HCT116 (cell line): ENCODE measurements at places on chromosomes 13 and 19.
A peak's percentile ranks its signal among the peaks of the same experiment; 100 is the strongest.

DNA sequence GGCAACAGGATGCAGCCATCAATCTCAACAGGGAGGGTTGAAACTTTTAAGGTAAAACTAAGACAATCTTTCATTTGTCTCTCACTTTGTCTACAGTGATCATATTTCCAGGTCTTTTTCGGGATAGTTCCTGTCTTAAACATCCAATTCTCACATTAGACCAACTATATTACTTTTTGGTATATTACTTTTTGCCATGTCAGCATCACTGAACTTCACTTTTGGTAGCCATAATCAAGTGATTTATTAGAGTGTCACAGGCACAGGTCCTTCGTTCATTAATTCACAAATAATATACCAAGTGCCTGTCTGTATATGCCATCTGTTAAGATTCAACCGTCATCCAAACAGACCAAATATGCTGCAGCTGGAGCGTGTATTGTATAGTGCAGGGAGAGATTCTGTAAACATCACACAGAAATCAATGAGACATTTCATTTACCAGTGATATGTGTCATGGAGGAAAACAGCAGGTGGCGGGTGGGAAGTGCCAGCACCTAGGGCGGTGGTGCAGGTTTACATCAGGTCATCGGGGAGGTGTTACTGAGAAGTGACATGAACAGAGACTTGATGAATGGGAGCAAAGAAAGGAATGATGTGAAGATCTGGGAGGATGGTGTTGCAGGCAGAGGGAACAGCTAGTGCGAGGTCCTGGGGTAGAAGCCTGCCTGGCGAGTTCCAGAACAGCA lies 24.9 kb downstream of the ARHGEF7 start:
- no peak overlapping the region for H3K27ac ChIP-seq
- H3K36me3 ChIP-seq: no peaks in the 10 kb centered on the region
- H3K27me3 ChIP-seq: peaks cover 39% of the 10 kb centered on the region; the same call in 1 of the 2 replicates
- DNase-seq: no peak
- no peak overlapping the region for H3K4me3 ChIP-seq

DNA sequence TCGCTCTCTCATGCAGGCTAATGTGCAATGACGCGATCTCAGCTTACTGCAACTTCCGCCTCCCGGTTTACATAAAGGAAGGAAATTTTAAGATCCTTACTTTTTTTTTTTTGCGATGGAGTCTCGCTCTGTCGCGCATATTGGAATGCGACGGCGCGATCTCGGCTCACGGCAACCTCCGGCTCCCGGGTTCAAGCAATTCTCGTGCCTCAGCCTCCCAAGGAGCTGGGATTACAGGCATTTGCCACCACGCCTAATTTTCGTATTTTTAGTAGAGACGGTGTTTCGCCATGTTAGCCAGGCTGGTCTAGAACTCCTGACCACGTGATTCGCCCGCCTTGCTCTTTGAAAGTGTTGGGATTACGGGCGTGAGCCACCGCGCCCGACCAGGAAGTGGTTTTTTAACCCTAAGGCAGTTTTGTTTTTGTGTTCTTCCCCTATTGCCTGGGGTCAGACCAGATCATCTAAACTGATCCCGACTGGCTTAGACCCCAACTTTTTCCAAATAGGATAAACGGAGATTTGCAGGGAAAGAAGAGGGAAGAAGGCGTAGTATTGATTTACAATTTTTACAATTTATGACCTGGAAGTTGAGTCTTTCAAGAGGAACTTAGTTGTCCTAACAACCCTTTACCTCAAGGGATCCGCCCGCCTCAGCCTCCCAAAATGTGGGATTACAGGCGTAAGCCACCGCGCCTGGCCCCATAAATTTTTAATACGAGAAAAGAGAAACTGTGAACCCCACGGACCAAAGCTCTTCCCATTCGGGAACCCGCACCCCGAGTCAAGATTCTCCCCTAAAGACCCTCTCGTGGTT lies 142.0 kb downstream of the ZNF737 start:
- H3K4me3 ChIP-seq: no peak overlapping the region
- no peak for DNase-seq
- H3K4me1 ChIP-seq: no peaks in the 10 kb centered on the region
- H3K27me3 ChIP-seq: no peaks in the 10 kb centered on the region
- no peak overlapping the region for H3K27ac ChIP-seq

- H3K36me3 ChIP-seq: no peaks in the 10 kb centered on the region
- no peak overlapping the region for H3K27ac ChIP-seq
Measured at GRCh38 chr13:36630181-36630803, 43.5 kb upstream of the SERTM1 start.

DNA sequence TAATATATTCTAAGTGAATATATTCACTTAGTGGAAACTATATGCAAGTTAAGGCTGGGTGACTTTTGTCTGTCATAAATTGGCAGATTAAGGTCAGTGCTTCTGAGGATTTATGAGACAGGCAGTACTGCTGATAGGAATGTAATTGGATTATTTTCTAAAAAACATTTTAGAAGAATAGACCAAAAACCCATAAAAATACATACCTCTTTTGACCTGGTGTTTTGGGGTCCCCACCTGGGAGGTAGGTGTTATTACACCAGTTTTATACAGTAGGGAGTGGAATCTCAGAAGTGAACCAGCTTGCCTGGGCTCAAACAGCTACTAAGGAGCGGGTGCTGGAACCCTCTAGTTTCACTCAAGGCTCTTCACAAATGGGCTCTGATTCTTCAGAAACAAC lies 25.3 kb downstream of the COG3 start:
- H3K4me1 ChIP-seq: no peaks in the 10 kb centered on the region
- H3K27me3 ChIP-seq: no peaks in the 10 kb centered on the region
- no peak overlapping the region for H3K4me3 ChIP-seq
- H3K27ac ChIP-seq: no peak overlapping the region
- H3K36me3 ChIP-seq: peaks cover 18% of the 10 kb centered on the region

DNA sequence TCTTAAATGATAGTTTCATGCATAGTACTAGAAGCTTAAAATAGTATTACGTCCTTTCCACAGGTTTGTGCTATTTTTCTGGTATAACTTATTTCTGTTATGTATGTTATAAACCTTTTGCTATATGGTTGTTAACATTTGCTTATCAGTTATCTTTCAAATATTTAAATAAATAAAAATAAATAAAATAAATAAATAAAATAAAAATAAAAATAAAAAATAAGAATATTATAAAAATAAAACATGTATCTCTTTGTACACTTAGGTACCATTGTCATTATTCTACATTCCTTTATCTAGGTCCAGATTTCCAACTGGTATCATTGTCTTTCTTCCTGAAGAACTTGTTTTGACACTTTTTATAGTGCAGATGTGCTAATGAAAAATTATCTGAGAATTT lies 1310.4 kb upstream of the SLC10A2 start:
- no peaks in the 10 kb centered on the region for H3K4me1 ChIP-seq
- H3K27ac ChIP-seq: no peak overlapping the region
- H3K4me3 ChIP-seq: no peak overlapping the region

- H3K27ac ChIP-seq: no peak overlapping the region
- no peak for DNase-seq
- no peaks in the 10 kb centered on the region for H3K36me3 ChIP-seq
- no peak overlapping the region for H3K4me3 ChIP-seq
- no peaks in the 10 kb centered on the region for H3K27me3 ChIP-seq
Measured at GRCh38 chr19:8251025-8251472, 41.9 kb downstream of the CERS4 start.

DNA sequence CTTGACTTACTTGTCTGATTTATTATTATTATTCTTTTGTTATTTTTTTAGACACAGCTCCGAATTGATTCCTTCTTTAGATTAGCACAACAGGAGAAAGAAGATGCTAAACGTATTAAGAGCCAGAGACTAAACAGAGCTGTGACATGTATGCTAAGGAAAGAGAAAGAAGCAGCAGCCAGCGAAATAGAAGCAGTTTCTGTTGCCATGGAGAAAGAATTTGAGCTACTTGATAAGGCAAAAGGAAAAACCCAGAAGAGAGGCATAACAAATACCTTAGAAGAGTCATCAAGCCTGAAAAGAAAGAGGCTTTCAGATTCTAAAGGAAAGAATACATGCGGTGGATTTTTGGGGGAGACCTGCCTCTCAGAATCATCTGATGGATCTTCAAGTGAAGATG lies 29.4 kb downstream of the ERCC5 start:
- peaks cover 26% of the 10 kb centered on the region for H3K36me3 ChIP-seq
- no peak overlapping the region for H3K27ac ChIP-seq
- H3K4me1 ChIP-seq: no peaks in the 10 kb centered on the region
- no peak overlapping the region for H3K4me3 ChIP-seq

DNA sequence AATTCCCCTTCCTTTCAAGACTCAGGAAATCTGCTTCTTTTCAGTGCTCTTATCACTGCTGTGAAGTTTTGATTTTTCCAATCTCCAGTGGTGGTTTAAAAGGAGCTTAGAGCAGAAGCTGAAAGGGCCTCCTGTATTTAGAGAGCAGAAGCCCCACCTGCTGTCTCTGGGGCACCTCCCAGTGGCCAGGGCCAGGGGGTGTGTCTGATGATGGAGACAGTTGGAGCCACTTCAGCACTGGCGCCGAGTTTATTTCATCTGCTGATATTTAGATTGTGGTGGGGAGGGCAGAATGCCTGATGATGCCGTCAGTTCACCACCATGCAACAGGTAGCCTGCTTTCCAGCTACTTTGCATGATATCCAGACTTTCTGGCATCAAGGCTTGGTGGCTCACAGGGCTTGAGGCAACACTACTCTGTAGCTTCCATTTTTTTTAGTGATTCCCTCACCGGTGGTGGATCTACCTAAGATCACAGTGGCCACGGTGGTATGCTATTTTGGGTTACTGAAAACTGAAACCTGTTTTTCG lies 371.9 kb downstream of the KCNRG start:
- H3K4me3 ChIP-seq: no peak overlapping the region
- no peaks in the 10 kb centered on the region for H3K4me1 ChIP-seq
- no peaks in the 10 kb centered on the region for H3K36me3 ChIP-seq
- H3K27me3 ChIP-seq: no peaks in the 10 kb centered on the region
- DNase-seq: no peak
- H3K27ac ChIP-seq: no peak overlapping the region

DNA sequence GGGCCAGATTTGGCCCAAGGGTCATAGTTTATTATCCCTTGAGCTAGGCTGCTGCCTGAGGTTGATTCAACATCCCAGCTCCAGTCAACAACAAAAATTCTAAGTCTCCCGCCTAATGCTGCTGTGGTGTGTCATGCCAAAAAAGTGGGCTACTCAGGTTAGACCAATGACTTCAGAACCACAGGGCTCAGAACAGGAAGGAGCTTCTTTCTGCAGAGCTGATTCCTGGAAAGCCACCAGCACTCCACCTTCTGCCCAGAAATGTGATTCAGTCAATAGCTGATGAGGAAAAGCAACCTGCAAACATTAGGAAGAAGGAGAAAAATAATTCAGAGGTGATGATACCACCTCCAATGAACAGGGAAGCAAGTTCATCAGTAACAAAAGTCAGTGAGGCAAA lies 56.1 kb upstream of the SERPINE3 start:
- H3K4me1 ChIP-seq: no peaks in the 10 kb centered on the region

GRCh38 chr13:79228972-79229371 lies 177.1 kb downstream of the RBM26 start:
- H3K27me3 ChIP-seq: peaks cover 36% of the 10 kb centered on the region
- H3K4me1 ChIP-seq: no peaks in the 10 kb centered on the region
- no peak overlapping the region for H3K4me3 ChIP-seq
- H3K27ac ChIP-seq: no peak overlapping the region

DNA sequence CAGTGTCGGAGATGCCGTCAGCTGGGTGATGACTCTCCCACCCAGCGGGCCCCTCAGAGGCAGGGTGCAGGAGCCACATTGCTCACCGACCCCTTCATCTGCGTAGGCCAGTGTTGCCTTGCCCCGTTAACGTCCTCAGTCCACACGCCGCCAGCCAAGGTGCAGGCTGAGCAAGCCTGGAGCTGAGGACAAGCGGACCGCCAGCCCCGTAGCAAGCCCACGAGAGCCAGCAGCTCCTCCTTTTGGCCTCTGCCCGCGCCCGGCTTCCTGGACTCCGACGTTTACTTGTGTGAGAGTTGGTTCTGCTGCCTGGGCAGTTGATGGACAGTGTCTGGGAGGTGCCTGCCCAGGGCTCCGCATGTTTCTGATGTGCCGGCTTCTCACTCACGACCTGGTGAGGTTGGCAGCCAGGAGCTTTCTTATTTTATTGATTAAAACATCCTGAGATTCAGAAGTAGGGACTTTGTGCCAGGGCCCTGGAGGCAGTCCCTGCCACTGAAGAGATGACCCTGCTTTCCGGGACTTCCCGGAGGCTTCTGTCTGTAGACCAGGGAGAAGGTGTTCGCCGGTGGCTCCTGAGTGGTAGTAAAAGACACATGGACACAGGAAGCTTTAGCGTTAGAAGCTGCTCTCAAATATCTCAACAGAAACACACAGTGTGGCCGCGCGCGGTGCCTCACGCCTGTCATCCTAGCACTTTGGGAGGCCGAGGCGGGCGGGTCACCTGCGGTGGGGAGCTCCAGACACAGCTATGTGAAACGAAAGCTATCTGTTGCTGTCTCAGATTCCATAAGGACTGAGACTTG lies 5.8 kb downstream of the DAZAP1 start:
- peaks cover 6% of the 10 kb centered on the region; the same call in 1 of the 2 replicates for H3K36me3 ChIP-seq
- no peaks in the 10 kb centered on the region for H3K27me3 ChIP-seq
- H3K27ac ChIP-seq: peak overlapping the region; percentile 30; the same call in 1 of the 2 replicates
- no peak overlapping the region for H3K4me3 ChIP-seq

- H3K27ac ChIP-seq: no peak overlapping the region
- H3K4me3 ChIP-seq: no peak overlapping the region
- no peak for DNase-seq
- no peaks in the 10 kb centered on the region for H3K4me1 ChIP-seq
- H3K36me3 ChIP-seq: no peaks in the 10 kb centered on the region
Measured at GRCh38 chr13:34913040-34913439, 29.0 kb upstream of the NBEA start.

- H3K4me3 ChIP-seq: no peak overlapping the region
- no peaks in the 10 kb centered on the region for H3K4me1 ChIP-seq
- H3K27ac ChIP-seq: no peak overlapping the region
- no peaks in the 10 kb centered on the region for H3K36me3 ChIP-seq
- H3K27me3 ChIP-seq: no peaks in the 10 kb centered on the region
Measured at GRCh38 chr13:67299751-67300150, 69.6 kb upstream of the PCDH9 start.

- no peak for DNase-seq
- H3K27ac ChIP-seq: no peak overlapping the region
- no peaks in the 10 kb centered on the region for H3K36me3 ChIP-seq
Measured at GRCh38 chr19:31639306-31639705, 290.1 kb upstream of the TSHZ3 start.

DNA sequence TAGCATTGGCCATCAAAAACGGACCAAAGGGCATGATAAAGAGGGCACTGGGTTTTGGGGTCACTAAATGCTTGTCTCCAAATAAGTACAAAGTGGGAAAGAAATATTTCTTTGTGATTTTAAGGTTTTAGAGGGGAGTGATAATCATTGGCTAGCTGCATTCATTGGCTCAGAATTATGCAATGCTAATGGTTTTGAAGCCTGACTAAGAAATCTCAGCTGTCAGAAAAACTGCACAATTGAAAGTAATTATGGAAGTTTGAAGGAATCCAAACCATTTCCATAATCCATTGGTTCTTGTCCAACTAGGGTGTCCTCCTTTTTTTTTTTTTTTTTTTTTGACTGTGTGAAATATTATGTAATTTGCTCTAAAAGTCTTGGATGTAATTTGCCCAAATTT lies 88.2 kb upstream of the ARGLU1 start:
- H3K27ac ChIP-seq: no peak overlapping the region
- H3K4me3 ChIP-seq: no peak overlapping the region
- H3K27me3 ChIP-seq: no peaks in the 10 kb centered on the region
- DNase-seq: no peak
